ENCODE measurements at places on chromosomes 4 and X.

DNA sequence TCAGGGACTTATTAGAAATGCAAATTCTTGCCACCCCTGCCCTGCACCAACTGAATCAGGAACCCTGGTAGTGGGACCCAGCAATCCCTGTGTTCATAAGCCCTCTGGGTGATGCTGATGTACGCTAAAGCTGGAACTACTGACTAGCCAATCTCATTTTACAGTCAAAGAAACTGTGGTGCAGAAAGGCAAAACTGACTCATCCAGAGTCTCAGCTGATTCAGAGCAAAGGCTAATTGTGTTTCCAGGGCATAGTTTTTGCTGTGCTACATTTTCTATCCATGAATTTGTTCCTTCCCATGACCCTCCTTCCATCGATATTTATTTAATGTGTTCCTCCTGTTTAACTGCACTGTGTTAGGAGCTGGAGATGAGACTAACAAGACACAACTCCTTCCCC is 207.5 kb downstream of the REPS2 start:
- no peak for DNase-seq

- no peak for DNase-seq
These were observed 822.3 kb upstream of the FTHL17 start for GRCh38 chrX:31894152-31894551.

- no peak for DNase-seq
These were observed 30.0 kb downstream of the PAPSS1 start for GRCh38 chr4:107689912-107690587.

- DNase-seq = no peak
These were observed 10.7 kb upstream of the PDHA1 start for GRCh38 chrX:19332983-19333382.

- DNase-seq = no peak
These were observed 64.2 kb upstream of the HGFAC start for GRCh38 chr4:3377557-3377956.

DNA sequence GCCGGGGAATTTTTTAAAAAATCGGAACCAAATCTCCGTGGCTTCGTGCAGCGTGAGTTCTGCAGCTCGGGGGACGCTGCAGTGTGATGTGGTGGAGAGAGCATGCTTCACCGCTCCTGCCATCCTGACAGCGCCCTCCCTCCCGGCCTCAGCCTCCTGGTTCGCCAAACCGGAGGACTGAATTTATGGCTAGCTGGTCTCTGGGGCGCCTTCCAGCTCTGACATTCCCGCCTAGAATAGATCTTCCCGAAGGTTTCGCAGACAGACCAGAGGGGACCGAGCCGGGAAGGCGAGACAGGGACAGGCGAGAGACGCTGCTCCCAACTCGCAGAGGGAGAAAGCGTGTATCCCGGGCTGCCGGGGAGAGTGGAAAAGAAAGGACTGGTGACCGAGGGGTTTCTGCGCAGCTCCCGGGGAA is 25.9 kb downstream of the HOPX start:
- DNase-seq = no peak

DNA sequence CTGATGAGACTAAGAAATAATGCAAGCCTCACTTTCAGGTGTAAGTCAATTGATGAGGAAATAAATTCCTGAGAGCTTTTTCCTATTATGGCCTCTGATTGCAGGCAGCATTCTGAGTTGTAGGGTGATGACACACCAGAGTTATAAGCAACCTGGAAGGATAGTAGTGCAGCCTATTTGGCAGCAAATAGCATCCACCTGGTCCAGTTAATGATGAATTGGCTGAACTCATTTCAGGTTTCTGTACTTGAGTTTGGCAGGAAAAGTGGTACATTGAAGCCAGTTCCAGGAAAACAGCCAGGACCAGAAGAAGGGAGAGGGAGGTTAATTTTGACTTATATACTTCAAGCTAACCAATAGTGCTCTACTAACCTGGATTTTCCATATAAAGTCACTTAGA is 316.8 kb downstream of the NAF1 start:
- DNase-seq = no peak

DNA sequence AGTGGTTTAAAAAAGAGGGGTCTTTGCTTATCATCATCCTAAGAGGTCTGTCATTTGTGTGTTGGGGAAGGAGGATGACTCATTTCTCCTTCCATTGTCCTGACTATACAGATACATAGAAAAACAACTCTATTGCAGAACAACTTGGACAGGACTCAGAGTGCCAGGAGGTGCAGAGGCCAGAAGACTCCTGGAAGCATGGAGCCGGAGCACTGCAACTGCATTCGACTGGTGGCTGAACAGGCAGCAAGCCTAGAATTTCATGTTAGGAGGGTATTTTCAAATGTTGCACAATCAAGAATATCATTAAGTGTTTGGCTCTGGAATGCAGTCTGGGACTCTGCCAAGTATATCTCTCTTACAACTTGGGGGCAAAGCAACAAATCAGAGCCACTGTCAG is 35.0 kb upstream of the MAML3 start:
- no peak for DNase-seq

DNA sequence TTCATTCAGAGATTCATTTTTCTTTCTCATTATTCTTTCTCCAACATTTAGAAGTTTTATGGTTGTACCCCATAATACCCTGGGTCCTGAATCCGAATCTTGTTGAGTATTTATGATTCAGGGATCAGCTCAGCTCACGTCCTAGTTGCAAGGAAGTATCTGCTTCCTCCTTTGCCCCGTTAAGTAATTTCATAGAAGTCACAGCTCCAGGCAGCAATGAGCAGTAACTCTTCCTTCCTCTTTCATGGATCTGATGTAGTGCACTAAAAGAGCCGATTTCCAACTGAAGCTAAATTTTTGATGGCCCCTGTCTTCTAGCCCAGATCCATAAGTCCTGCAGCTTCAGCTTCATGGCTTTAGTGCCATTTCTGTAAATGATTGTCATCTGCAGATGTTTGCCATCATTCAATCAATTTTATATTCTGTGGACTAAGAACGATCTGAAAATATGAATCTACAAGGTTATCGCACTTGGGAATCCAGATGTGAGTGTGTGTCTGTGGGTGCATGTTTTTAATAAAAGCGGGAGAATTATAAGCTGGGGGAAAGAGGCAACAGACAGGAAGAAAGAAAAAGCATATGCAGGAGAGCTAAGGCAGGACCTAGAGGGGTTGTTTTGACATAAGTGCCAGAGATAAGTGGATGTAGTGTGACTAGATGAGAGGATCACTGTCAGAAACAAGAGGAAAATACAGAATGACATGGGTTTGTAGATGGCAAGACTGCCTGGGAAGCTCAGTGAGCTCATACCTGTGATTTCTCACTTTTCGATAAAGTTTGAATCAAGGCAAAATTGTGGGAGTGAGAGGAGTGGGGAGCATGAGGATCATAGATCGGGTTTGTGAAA is 17.5 kb downstream of the VEGFD start:
- no peak for DNase-seq

DNA sequence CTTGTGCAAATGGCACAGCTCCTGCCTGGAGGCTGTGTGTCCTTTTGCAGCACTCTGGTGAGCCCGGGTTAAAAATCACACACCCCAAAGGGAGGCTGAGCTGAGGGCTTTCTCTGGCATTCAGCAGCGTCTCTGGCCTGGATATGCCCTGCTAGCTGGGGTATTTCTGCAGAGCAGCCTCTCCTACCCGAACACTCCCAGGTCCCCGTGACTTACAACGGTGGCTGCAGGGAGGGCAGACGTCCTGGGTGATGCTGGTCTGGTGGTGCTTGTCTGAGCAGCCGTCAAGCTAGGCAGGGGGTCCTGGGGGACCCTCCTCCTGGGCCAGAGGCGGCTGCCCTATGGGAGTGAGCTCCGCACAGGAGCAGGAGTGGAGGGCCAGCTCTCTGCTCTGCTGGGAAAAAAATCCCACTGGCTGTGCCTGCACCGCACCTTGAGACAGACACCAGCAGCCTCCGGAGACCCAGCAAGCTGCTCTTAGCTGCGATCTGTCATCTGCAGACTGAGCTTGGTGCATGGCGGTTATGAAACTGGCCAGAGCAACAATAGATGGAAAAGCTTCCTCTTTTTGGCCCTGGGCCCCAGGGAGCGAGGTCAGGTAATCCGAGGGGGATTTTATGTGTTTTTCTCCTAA is 41.3 kb upstream of the ASMTL start:
- DNase-seq = peak; percentile 83

All from cardiac septum (tissue), 1 donor.